ENCODE measurements at places on chromosomes 6 and 20.

GRCh38 chr20:2390951-2391675, 10.4 kb downstream of the TGM6 start:
- DNase-seq, result no peak

DNA sequence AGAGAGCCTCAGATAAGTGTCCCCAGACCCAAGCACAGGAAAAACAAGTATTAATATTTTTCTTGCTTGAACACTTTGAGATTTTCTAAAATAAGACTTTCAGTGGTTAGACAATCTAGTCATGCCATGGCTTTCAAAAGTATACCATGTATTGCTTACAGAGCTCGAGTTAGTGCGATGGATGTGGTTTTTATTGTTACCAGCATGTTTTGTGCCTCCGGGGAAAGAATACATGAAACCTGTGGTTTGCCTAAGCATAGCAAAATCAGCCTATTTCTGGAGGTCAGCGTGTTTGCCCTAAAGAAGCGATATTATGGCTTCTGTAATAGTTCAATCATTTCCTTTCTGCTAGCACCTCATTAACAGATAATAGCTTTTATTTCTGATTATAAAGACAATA, 21.6 kb downstream of the RIN2 start:
- DNase-seq, result no peak

GRCh38 chr6:46651816-46652215, 802 bp downstream of the CYP39A1 start:
- no peak for DNase-seq

DNA sequence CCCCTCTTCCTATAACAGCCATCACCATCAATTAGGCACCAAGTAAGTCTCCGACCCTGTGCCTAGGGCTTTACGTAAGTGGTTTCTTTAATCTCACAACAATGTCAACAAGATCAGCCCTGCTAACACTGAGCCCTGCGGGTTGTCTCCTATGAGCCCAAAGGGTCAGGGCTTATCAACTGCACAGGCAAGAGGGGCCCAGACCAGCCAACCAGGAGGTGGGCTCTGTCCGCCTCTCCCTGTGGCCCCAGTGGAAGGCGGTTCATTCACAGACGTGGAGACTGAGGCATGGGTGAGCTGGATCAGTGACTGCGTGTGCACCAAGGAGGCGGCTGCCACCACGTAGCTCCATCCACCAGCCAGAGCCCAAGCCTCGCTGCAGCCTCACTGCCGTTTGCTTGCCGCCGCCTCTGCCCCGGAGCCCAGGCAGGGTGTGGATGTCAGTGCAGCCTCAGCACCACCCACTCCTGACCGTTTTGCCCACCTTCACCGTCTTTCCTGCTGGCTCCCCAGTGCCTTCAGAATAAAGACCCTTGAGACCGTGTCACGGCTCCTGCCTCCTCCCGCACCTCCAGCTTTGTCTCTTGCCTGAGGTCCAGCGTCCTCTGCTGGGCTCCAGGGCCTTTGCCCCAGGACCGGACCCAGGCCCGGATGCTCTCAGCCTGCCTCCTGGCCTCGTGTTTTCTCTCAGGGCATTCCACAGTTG, 78.7 kb downstream of the DLL1 start:
- DNase-seq, result no peak

GRCh38 chr6:114164207-114164606, 178.6 kb downstream of the HS3ST5 start:
- no peak for DNase-seq

- DNase-seq, result no peak
Observed at GRCh38 chr20:17460119-17460518, 71.1 kb downstream of the BFSP1 start.

- DNase-seq, result peak; percentile 11
Observed at GRCh38 chr6:3194535-3195419, 32.7 kb downstream of the TUBB2B start.

DNA sequence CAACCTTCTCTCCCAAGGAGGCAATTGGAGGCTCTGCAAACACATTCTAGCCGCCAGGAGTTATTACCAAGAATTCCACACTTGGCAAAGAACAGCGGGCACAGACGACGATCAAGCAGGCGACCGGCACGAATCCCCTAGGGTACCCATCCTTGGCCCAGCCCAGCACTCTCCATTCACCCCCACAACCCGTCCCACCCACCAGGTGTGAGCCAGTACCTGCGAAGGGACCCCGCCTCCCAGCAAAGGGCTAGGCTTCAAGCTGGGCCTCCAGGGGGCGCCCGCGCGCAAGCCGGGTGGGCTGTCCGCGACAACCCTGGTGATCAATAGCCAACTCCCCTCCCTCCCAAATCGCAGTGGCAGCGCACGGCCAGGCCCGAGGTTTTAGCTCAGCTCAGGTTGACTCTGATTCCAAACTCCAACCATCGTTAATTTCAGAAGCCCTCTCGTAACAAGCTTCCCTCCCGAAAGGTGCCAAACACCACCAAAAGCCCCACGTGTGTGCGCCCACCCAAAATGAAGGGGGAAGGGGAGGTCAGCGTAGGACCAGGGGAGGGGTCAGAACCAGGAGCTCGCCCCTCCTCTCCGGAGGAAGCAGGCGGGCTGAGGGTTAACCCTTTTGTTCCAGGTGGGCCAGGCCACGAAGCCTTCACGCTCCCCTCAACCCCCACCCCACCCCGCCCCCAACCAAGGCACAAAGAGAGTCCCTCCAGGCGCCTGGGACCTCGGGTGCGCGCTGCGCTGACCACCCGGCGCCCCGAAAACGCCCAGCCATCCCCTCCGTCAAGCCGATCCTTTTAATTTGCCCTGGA, 2.1 kb downstream of the SALL4 start:
- DNase-seq, result peak; percentile 51

GRCh38 chr20:13765868-13766416, 18.8 kb downstream of the ESF1 start:
- no peak for DNase-seq

GRCh38 chr6:98877250-98877649, 42.9 kb downstream of the POU3F2 start:
- DNase-seq, result no peak

DNA sequence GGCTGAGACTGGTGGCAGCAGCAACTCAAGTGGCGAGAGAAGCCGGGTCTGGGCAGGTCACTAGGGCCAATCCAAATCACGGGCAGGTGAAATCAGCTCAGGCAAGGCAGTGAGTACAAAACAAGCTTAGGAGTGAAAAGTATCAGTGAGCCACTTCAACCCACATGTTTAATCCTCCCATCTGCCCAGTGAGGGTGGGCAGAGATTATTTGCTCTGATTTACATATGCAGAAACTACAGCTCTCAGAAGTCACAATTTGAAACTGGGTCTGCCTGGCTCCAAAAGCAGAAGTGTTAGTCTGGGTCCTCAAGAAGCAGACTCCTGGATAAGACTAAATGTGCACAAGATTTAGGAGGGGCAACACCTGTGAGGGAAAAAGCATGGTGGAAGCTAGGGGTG, 173.7 kb upstream of the LRFN2 start:
- DNase-seq, result no peak

DNA sequence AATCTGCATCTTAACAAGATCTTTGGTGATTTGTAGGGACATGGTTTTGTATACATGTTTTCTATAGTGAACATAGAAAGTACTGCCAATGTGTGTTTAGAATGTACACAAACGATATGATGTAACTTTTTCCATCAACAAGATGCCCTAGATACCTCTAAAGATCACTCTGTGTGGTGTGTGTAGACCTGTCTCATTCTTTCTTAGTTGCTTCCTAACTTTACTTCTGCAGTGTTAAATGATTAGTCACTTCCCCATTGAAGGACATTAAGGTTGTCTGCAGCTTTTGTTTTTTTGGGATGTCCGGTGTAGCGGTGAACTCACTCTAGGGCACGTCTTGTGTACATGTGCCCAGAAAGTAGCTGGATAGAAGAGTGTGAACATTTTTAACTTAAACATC, 35.9 kb downstream of the CDYL start:
- DNase-seq, result no peak

DNA sequence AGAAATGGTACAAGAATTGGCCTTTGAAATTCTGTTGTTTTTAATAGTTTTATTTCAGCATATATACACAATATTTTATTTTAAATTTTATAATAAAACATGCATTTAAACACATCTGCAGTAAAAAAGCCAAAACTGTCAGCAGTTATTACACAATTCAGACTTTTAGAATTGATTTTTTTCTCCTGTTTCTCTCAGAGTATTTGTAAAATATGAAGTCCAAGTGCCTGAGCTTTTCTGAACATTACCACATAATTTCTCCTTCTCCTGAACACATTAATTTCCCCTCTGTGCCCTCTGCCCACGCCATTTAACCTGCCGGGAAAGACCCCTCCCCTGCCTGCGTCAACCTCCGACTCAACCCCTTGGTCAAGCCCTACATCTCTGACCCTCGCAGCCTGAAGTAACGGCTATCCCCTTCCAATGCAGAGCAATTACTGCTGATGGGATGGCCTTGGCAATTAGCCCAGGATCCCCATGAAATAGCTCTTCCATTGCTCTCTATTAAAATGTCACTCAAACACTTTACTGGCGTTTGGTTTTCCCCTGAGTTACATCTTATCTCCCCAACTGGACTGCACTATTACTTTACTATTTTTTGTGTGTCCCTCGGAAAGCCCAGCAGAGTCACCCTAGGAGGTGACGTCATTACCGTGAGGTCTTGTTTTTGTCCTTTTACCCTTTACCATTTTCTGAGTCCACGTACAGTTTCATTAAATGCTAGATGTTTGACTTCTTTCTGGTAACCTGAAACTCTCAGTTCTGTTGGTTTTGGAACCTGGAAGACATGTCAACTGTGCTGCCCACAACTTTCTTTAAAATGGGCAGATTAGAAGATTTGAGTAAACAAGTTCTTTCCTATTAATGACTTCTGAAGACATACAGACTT, 146.7 kb upstream of the TAB2 start:
- DNase-seq, result peak; percentile 12
